Activated T-cell treated with anti-CD3 and anti-CD28 coated beads for 48 hours (primary cell): ENCODE measurements at places on chromosomes 4 and X.
A peak's percentile ranks its signal among the peaks of the same experiment; 100 is the strongest.

DNA sequence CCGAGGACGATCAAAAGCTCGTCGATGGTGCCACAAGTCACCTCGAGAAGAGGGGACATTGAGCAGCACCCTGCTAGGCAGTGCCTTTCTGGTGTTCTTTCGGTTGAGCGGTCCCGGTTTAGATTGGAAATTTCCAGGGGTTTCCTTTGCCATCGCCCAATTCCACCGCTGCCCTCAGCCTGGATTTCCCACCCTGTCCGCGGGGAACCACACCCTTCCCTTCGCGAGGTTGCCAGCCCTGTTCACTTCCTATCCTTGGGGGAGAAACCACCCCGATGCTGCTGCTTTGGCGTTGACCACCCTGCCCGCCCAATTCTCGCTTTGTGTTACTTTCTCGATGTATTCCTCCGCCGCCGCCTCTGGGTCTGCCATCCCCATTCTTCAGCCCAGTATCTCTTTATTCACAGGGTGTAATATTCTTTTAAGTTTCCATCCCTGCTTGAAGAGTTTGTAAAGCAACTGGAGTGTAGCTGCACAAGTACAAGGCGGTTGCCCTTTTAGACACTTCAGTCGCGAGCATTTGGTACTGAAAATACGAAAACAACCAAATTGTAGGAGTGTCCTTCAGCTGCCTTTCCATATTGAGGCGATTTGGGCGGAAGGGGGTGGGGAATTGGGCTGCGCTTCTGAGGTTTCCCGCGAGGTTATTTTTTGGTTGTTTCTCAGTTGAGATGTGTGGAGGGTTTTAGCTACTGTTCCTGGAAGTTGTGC is 1.1 kb downstream of the OGT start:
- DNase-seq: peak; percentile 28

DNA sequence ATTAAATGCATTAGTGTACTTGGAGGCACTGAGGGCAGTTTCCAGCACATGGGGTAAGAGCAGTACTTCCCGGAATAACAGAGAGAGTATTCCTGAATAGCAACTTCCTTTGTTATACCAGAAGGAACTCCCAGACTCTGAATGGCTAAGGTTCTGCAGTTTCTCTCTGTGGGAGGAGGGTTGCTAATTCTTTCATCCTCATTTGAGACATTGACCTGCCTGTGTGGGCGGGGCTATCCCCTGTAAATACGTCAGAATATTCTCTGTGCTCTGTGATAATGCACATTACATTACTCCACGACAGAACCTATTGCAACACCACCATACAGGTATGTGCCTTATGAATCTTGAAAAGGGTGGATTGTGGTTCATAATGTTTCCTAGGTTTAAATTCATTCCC is 52.7 kb downstream of the SPINK2 start:
- no peak for DNase-seq

DNA sequence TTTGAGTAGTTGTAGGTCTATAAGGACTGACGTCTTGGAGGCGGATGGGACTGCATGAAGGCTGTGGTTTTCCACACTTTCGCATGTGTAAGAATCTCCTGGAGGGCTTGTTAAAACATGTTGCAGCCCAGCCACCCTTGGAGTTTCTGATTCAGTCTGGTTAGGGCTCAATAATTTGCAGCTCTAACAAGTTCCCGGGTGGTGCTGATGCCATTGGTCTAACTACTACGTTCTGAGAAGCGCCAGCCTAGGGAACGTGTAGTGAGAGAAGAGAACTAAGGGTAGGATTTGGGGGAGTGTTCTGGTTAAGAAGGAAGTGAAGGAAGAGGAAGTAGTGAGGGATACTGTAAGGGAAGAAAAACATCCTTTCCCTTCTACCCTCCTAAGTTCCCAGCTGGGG is 138.9 kb downstream of the LARP7 start:
- no peak for DNase-seq

GRCh38 chr4:156390599-156391324 is 437.1 kb upstream of the CTSO start:
- no peak for DNase-seq

- no peak for DNase-seq
These were observed 396.4 kb upstream of the BOD1L1 start for GRCh38 chr4:14023896-14024295.

GRCh38 chrX:153649915-153650782 is 3.1 kb downstream of the DUSP9 start:
- no peak for DNase-seq

- no peak for DNase-seq
These were observed 22.8 kb downstream of the VSIG4 start for GRCh38 chrX:66016905-66017658.

DNA sequence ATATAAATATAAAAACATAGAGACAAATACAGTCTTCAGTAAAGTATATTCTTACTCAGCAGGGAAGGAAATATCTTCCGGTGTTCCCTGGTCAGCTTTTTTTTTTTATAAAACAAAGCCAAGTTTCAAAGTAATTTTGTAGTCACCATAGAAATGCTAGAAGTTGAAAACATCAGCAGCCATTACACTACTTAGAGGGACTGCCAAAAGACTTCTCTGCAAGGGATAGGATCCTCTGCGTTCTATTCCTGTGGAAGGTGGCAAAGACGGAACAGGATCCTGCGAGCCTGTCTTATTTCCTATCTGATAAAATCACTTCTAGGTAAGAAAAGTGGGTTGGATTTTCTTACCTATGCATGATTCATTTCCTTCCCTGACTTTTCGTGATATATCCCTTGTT is 19.4 kb downstream of the CLDN22 start:
- DNase-seq: no peak

DNA sequence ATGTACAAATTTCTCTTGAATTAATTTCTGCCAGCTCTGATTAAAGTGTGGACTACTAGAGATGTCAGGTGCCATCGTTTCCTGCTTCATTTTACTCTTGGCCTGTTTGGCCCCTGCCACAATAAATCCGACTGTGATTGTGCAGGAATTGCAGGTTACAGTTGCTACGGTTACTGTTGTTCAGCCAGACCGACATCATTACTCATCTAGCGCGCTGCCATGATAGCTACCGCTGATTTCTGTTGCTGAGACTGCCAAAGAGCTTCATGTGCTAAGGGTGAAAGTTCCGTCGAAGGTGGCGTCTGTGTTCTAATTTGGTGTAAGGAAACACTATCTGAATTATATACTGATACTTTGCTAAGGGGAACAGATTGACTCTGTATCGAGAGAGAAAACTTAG is 22.1 kb downstream of the SLIT2 start:
- DNase-seq: no peak

DNA sequence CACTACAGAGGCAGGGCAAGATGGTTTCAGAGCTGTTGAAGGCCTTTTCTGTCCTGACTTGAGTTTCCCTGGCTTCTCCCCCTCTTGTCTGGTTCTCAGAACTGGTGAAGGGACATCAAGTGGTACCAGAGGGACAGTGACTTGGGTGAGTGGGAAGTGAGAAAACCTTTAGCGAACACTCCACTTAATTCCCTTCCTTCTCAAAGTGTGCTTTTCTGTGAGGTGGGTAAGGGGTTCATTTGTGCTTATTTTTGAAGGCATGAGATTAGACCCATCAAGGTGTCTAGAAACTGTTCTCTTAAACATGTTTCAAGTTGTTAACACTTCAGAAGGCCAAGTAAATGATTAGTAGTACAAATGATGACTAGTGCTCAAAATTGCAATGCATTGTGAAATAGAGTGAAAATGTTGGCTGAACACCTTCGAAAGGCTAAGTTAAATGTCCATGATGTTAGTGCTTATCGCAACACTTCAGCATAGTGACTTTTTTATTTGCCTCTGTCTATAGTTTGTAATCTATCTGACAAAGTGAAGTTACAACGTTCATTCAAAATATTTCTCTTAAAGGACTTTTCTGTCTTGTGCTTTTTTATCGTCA is 2.8 kb downstream of the AREG start:
- no peak for DNase-seq

- no peak for DNase-seq
These were observed 24.3 kb downstream of the SHROOM3 start for GRCh38 chr4:76459291-76459723.

- no peak for DNase-seq
These were observed 11.8 kb upstream of the TIMM8A start for GRCh38 chrX:101360390-101360789.

GRCh38 chr4:1356181-1356998 is 9.4 kb downstream of the UVSSA start:
- no peak for DNase-seq

DNA sequence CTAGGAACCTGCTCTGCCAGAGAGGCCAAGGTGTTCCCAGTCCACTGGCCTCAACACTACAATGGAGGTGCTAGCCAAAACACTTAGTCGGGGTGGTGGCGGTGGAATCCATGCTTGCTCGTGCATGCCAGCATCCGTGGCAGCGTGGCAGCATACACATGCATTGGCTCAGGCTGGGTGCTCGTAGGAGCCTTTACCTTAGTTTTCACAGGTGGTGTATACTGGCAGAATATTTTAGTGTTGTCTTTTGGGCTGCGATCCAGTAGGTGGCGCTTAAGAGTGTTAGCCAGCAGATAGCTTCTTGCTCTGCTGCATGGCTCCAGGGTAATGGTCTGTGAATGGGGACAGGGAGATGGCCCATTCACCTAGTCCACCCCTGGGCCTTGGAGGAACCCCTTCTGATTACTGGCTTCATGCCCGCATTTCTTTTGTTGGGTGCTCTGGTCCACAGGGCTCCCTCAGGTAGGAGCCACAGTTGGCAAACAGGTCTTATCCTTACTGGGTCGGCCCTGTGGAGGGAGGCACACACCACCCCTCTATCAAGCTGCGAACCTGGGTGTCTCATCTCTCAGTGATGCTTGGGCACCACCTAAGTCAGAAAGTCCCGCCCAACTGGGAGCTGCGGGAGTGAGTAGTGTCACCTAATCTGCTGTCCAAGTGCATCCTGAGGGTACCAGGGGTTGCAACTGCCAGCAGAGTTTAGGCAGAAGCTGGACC is 40.0 kb downstream of the RIPPLY1 start:
- DNase-seq: no peak

DNA sequence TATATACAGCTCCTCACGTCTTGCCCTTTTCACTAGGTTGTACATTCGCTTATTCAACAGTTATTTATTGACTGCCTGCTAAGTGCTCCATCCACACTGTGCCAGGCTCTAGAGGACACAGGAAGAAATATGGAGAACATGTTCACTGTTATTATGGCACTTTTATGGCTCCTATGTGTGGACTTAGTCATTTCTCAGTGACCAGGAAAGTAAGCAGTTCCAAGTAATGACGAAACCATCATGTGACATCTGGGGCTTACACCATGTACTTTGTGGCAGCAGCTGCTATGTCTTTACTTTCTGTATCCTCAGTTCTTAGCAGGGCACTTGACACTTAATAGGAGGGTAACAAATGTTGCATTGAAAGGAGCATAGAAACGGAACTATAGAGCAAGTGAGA is 278.0 kb downstream of the ANK2 start:
- DNase-seq: no peak

GRCh38 chr4:41307638-41308037 is 50.9 kb downstream of the UCHL1 start:
- DNase-seq: no peak
